ENCODE measurements at places on chromosomes 4 and X.

DNA sequence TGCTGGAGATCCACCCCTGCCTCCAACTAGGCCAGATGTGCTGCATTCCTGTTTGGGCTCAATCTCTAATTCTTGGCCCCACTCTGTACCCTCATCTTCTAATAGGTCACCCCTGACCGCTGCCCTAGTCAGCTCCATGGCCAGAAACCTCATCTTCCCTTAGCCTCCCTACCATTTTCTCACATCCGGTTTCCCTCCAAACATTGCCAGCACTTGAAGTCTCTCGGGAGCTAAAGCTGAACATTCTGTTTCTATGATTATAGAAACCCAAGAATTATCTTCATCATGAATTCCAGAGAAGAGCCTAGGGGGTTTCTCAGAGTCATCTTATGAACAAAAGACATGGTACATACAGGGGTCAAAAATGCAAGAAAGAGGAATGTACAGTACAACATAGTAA lies 179.7 kb downstream of the AMELX start:
- DNase-seq = no peak

DNA sequence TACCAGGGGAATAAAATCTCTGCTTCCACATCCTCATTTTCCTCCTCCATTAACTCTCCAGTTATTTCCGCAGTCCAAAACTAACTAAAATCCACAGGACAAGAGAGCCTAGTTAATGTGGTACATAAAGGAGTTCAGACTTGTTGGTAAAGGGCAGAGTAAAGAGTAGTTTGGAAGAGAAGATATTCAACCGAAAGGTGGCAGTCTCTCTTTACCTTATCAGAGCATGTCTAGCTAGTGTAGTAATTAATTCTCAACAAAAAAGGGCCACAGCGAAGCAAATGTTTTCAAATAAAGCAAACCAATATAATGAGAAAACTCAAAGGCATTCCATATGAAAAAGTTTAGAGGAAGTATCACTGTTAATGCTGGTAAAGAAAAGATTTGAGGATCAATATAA lies 286.5 kb downstream of the GLUD2 start:
- DNase-seq = no peak

GRCh38 chrX:3094261-3094660 lies 53.0 kb downstream of the ARSF start:
- DNase-seq = no peak

DNA sequence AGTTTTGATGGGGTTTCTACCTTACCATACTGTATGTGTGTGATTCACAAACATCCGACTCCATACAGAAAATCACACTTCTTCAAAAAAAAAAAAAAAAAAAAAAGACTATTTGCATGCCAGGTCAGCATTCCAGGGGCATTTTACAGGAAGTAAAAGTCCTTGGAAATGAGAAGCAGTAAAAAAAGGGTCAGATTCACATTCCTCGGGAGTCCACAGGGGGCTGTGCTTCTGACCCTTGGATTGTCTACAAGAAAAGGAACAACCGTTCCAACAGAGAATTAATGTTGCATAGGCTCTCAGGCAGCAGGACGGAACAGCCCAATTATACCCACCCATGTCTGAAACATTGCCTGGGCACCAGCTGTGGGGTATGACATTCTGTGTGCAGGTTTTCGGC lies 290.3 kb downstream of the LDB2 start:
- no peak for DNase-seq

GRCh38 chr4:153211986-153212728 lies 7.9 kb downstream of the TRIM2 start:
- DNase-seq = no peak

- no peak for DNase-seq
Measured at GRCh38 chr4:34964613-34965012, 1279.7 kb downstream of the ARAP2 start.

DNA sequence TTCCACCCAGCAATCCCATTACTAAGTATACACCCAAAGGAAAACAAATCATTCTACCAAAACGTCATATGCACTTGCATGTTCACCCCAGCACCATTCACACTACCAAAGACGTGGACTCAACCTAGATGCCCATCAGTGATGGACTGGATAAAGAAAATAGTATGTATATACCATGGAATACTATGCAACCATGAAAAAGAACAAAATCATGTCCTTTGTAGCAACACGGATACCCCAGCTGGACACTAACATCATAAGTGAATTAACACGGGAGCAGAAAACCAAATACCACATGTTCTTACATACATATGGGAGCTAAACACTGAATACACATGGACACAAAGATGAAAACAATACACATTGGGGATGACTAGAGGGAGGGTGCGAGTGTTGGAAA lies 309.1 kb upstream of the KLF3 start:
- no peak for DNase-seq

DNA sequence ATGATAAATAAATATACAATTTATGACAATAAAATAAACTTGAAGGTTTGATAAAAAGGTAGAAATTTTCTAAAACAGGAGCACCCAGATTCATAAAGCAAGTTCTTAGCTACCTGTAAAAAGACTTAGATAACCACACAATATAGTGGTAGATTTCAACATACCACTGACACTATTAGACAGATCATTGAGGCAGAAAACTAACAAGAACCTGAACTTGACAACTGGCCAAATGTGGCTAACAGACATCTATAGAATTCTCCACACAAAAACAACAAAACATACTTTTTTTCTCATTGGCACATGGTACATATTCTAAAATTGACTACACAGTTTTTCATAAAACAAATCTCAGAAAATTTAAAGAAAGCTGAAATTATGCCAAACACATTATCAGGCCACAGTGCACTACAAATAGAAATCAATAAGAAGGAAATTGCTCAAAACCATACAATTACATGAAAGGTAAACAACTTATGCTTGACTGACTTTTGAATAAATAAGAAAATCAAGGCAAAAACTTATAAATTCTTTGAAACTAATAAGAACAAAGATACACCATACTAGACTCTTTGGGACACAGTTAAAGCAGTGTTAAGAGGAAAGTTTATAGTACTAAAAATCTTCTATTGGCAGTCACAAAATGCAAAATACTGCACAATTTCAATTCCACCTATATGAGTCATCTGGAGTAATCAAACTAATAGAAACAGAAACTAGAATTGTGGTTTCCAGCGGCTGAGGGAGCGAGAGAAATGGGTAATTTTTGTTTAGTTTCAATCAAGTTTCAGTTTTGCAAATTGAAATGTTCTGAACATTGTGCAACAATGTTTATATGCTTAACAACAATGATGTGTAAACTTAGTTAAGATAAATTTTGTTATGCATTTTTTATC lies 925.6 kb downstream of the SH3BGRL start:
- no peak for DNase-seq

DNA sequence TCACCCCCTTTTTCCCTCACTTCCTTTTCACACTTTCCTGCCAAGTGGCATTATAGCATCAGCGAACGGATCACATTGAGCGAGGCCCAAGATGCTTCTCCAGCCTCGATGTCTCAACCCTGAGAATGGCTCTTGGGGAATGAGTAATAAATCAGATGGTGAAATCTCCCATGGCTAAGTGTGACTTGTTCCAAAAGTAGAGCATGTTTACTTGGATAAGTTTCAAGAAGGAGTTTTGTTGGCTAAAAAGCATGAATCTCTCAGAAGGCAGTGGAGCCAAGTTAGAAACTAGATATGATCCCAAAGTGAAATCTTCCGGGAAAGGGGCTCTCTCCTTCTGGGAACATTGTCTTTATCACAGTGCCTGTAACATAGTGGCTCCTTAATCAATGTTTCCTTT lies 316.3 kb downstream of the CAMK2D start:
- no peak for DNase-seq

- DNase-seq = no peak
Measured at GRCh38 chr4:108850219-108850649, 87.4 kb upstream of the ETNPPL start.

- no peak for DNase-seq
Measured at GRCh38 chr4:126182786-126183185, 868.0 kb downstream of the FAT4 start.

GRCh38 chrX:37472836-37473235 lies 98.6 kb upstream of the LANCL3 start:
- DNase-seq = no peak

GRCh38 chr4:112386071-112386470 lies 88.9 kb downstream of the ALPK1 start:
- DNase-seq = no peak

All from effector CD8-positive, alpha-beta T cell (primary cell).